ENCODE measurements at places on chromosomes 1 and 21.

- DNase-seq = no peak
Measured at GRCh38 chr1:58805716-58806571, 22.1 kb upstream of the JUN start.

DNA sequence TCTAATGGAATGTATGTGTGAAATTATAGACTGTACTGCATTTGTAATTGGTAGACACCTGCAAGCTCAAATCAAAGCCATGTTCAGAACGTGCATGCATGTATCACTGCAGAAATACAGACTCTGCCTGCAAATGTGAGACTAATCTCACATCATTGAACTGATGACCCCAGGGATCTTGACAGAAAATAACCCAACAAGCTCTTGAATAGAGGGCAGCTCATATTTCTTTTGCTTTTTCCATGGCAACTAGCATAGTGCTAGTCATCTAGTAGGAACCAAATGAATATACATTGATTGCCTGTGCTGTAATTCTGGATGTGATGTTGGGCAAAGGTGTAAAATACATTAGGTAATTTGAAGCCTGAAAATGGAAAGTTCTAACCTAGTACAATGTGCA is 62.4 kb downstream of the PTPRC start:
- no peak for DNase-seq

DNA sequence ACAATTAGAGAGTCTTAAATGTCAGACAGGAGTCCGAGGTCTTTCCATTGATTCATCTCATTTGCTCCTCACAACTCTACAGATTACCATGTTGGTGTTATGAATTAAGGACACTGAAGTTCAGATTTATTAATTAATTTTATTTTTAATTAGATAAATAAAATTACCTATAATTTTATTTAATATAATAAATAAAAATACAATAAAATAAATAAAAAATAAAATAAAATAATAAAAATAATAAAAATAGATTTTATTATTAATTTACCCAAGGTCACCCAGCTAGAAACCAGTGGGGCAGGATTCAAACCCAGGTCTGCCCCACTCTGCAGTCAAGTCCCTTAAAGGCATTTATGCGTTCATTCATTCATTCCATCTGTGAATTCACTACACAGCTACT is 72.2 kb downstream of the VWA5B1 start:
- DNase-seq = no peak

GRCh38 chr1:85088408-85088784 is 40.1 kb upstream of the MCOLN3 start:
- no peak for DNase-seq

GRCh38 chr1:3384407-3384806 is 70.1 kb upstream of the ARHGEF16 start:
- no peak for DNase-seq

- no peak for DNase-seq
Measured at GRCh38 chr1:26368006-26368405, 4.5 kb downstream of the ZNF683 start.

GRCh38 chr1:94855307-94855700 is 35.1 kb downstream of the SLC44A3 start:
- DNase-seq = no peak

DNA sequence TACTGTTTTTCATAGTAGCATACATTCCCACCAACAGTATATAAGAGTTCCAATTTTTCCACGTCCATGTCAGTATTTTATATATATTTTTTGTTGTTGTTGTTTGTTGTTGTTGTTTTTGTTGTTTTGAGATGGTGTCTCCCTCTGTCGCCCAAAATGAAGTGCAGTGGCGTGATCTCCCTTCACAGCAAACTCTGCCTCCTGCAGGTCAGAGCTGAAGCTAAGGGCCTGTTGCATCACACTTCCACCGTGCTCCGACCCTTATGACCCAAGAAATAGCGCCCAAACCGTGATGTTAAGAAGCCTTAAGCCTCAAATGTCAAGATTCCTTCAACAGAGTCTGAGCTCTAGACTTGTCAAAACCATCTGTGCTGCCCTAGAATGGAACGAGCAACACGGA is 2032.3 kb downstream of the MRPL39 start:
- DNase-seq = no peak

DNA sequence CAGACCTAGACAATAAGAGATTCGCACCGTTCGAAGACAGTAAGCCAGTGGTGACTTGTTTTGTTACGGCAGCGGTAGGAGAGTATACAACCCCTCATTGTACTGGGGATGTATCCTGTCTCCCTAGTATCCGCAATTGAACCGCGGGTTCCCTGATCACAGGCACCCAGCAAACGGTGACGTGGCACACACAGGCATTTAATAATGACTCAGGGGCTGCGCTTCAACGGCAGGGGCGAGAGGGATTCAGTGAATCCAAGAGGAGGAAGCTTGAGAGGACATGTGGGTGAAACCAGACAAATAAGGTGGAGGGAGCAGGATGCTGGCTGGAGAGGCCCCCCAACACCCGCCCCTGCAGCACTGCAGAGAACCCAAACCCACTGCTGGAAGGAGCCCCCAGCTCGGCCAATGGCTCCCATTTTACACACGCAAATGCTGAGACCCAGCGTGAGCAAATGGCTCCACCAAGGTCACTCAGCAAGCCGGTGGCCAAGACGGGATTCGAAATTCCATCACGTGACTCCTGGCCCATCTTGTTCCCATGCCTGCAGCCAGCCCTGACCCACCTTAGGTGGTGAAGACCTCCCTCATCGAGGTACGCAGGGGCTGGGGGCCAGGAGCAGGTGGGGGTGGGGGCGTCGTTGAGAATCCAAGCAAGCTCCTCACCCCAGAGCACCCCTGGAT is 149.9 kb downstream of the SYF2 start:
- no peak for DNase-seq

GRCh38 chr1:108072212-108072611 is 107.2 kb upstream of the VAV3 start:
- DNase-seq = no peak

DNA sequence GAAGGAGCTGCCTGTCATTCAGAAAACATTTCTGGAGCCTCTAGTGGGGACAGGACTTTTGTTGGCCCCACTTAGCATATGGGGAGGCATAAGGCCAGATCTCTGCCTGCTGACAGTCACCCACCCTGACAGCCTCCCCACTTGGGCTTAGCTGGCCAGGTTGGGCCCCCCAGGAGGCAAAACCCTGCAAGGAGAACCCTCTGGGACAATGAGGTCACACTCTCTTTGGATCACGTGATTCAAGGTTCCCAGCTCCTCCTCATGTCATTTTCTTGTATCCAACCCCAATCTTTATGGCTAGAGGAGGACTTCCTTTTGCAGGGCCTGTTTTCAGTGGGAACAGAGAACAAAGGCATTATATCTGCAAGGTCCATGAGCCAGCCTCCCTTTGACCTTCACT is 60.0 kb downstream of the NAV1 start:
- DNase-seq = no peak

DNA sequence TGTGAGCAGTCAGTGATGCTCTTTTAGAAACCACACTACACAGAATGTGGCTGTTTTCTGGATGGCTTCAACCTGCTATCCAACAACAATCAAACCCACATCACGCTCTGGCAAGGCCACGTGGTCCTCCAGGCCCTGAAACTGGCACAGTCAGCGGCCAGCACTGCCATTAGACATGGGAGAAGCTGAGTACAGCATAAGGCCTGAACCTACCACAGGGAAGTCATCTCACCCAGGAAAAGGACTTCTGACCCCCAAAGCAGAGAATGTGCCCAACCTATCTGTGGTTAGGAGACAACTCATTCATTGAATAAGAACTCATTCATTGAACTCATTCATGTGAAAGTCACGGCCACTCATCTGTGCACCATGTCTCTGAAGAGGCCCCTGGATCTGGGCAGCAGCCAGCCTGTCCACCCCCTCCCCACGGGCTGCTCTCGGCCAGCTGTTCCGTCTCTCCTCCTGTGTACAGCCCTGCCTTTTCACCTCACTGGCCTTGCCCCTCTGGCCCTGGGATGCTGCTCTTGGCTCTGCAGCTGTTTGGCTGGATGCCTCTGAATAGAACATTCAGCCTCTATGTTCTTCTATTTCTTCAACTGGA is 41.1 kb downstream of the C1orf198 start:
- peak; percentile 51 for DNase-seq

- peak; percentile 81 for DNase-seq
Measured at GRCh38 chr1:233614173-233614742, 352 bp downstream of the KCNK1 start.
